ENCODE measurements at places on chromosomes 6 and 20.

DNA sequence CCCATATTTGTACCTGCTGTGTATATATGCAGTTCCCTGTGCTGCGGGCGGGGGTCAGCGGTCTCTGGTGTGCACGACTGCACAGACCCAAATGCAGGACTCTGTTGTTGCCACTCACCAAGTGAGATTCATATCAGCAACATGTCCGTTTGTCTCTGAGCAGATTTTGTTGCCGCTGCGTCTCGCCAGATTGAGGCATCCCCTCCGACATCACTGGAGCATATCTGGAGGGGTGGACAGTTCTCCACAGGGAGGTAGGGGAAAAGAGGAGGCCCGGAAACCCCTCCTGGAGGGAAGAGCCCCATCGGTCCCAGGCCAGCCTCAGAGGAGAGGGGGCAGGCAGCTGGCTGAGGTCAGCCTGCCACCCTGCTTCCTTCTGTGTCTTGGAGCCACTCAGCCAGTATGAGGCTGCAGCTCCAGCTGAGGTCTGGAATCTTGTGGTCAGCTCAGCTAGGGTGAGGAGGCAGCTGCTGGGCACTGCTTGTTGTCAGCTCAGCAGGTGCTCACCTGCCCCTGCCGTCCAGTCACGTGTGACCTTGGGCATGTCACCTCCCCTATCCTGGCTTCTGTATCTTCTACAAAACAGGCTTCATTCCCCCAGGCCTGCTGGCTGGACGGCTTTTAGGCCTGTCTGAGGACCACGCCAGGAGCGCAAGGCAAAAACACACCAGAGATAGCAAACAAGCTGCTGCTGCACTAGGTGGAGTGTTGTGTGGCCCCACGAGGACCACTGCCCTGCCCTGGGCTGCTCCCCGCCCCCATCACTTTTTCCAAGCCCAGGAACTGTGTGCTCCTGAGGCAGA, 47.1 kb downstream of the HNF4A start:
- no peak for DNase-seq

GRCh38 chr6:26187981-26188635, 100.9 kb downstream of the HFE start:
- DNase-seq = no peak

DNA sequence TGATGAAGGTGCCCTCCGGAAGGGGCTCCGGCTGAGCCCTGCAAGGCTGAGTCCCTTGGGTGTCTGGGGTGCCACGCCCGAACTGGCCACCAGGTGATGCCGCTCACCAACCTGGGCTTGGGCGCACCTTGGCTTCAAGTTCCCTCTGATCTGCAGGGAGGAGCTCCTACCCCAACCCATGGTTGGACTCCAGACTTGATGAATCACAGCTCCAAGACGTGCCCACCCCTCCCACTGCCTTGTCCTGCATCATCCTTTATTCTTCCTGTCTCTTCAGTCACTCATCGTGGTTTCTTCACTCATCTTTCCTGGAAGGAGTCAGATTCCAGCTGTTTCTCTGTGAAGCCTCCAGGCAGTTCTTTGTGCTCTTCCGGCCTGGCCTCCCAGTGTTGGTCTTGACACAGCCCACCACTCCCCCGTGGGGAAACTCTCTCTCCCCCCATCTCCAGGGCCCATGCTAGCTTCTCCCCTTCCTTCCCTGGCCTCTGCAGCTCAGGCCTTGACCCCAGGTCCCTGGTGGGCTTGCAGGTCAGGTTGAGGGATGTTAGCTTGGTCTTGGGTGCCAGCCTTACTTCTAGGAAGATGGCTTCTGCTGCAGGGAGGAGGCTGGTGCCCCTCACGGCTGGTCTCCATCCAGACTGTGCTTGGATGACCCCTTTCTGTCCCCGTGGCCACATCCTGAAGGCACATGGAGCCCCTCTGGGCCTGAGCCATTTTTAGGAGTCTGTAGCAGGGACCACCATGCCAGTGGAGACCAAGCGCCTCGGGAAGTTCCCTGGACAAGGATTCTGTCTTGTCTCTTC, 2.6 kb upstream of the ZBP1 start:
- no peak for DNase-seq

DNA sequence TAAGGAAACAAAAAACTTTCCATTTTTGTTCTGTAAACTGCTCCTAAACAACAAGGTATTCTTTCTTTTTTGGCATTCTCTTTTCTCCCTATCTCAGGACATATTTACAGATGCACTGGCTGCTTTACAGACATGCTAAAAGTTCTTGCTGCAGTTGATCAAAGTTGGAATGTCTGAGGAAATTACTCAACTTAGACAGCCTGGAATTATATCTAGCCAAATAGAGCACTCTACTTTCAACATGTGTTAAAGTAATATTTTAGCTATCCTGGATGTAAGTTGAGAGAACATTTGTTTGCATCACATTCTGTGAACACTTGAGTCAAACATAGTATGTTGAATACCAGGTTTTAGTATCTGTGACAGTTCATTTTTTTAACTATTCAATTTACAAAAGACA, 24.8 kb downstream of the TASP1 start:
- no peak for DNase-seq

- DNase-seq = no peak
Measured at GRCh38 chr20:64222851-64223525, 32.6 kb upstream of the PCMTD2 start.

GRCh38 chr6:116409756-116410155, 39.0 kb downstream of the DSE start:
- DNase-seq = no peak

- no peak for DNase-seq
Measured at GRCh38 chr20:11844691-11845090, 73.0 kb upstream of the BTBD3 start.

DNA sequence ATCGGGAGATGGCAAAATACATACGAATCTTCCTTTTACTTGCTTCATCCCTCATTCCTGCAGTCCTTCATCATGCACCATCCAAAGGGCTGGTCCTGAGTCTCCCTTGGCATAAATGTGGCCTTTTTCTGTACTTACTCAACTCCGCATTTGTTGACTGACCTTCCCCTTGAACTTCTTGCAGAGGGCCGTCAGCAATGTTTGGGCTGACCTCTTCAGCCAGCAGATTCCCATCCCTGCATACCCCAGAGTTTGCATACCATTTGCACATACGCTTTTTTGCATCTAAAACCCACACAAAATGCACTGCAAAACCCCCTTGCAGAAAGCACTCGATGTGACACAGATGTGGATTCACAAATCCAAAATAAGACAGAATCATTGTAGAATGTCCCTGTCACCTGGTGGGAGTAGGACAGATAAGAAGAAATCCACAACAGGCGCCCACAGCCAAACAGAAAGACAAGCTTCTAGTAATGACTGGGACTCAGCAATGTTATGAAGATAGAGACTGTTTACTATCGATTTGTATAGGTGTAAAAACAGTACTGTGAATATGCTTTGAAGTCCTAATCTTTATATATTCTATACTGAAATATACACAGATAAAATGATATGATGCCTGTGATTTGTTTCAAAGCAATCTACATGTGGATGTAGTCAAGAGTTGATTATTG, 45.8 kb downstream of the TBC1D7 start:
- DNase-seq = no peak

GRCh38 chr6:122726649-122727048, 52.9 kb upstream of the FABP7 start:
- no peak for DNase-seq

DNA sequence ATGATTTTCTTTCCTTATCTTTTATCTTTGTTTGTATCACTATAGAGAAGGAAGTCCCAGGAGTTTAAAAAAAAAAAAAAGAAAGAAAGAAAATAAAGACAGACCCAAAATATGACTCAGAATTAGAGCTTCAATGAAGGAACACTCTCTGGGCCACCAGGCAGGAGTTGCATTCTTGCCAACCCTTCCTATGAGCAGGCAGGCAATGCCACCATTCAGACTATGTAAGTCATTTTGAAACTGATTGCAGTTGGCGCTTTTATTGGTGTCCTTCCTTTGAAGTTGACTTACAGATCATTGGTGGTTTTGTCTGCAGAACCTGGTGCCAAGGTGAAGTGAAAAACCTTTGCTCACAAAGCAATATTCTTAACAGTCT, 50.3 kb downstream of the MYB start:
- DNase-seq = no peak

DNA sequence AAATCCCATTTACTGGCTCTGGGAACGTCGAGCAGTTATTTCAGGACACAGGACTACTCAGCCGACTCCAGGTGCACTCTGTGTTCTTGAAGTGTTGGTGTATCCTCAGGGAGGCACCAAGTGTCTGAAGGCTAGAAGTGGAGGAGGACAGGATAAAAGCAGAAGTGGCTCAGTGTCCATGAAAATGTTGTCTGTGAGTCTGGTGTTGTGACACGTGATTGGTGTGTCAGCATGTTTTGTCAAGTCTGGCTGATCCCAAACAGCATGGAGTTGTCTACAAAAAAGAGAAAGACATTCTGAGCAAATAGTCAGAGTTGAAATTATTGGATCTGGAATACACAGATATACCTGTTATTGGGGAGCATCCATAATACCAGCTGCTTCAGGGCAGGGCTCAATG, 30.3 kb downstream of the SCGN start:
- DNase-seq = no peak

DNA sequence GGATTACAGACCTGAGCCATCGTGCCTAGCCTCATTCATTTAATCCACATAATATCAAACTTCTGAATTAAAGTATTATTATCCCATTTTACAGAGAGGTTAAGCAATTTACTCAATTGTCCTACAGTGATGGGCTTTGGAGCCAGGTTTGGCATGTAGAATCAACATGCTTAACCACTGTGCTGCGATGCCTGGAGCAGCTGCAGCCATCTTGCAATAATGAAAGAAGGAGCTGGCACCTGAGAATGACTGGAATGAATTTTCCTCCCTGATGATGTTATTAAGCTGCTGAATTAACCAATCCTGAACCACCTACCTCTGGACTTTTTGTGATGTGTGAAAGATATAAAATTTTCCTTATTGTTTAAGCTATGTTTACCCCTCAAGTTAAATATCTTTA, 13.1 kb upstream of the CCND3 start:
- DNase-seq = no peak

DNA sequence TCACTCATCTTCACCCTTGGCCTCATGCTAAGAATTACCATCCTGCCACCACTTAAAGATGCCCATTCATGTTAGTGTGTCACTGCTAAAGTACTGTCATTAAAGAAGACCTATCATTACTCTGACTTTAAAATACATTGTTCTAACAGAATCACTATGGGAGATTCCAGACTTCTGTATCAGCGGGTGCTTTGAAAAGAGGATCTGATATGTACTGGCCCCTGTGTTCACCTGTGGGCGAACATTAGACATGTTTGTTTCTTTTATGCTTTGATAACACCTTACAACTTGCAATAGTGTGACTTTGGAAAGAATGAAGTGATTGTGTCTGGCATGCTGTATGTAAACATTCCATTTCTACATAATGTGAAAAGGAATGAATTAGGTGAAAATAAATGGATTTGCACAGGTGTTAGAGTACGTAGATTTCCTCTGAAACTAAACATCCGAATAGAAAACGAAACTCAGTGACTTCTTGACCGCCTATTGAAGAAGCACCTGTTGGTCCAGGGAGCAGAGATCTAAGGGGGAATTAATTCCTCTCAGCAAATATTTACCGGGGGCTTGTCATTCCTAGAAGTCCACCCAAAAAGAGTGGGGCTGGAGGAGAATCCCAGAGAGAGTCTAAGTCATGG, 132.3 kb downstream of the CARMIL1 start:
- no peak for DNase-seq

DNA sequence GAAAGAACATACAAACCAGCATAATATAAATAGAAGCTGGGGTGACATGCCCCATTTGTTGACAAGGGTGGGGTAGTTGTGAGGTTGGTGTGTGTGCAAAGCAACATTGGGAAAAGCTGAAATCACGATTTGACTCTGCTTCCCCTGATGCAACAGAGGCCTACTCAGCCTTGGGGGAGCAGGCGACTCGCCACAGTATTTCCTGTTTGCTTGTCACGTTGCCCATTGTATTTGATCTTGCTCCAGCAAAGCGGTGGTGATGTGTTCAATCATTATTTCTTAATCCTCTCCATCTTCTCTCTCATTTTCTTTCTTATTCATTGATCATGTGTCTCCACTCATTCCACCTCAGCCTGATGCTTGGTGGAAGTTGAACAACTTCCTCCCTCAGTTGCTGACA, 165.8 kb upstream of the CITED2 start:
- DNase-seq = no peak

DNA sequence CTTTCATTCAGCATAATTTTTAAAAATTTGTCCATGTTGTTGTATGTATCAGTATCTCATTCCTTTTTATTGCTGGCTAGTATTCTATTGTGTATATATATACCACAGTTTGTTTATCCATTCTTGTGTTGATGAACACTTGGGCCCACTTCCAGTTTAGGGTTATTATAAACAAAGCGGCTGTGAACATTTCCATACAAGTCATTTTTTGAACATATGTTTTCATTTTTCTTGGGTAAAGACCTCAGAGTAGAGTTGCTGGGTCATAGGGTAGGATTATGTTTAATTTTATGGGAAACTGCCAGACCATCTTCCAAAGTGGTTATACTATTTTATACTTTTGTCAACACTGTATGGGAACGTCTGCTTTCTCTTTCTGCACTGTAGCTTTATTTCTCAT, 55.3 kb downstream of the RBM24 start:
- no peak for DNase-seq

- DNase-seq = no peak
Measured at GRCh38 chr20:4961746-4962145, 39.6 kb downstream of the SLC23A2 start.

DNA sequence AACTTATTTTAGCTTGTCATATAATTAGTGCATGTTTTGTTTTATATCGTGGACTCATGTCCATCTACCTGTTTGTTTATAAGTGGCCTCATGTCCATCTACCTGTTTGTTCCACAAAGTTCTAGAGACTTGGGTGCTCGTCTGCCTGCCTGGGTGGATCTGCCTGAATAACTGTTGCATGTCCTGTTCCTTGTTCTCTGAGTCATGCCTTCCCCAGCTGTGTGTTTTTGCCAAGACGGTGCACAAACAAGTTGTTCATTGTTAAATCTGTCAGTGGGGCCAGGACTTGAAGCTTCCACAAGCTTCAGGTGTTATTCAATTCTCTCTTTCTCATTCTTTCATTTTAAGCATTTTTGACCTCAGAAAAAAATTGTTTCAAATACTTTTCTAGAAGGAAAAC, 358.0 kb upstream of the CITED2 start:
- DNase-seq = no peak

All from esophagus squamous epithelium (tissue), 5 donors.